Hematopoietic multipotent progenitor cell treated with erythropoietin and hydrocortisone succinate and interleukin-3 and kit ligand, for 8 days (in vitro differentiated cells): ENCODE measurements at places on chromosomes 6 and 20.
A peak's percentile ranks its signal among the peaks of the same experiment; 100 is the strongest.

DNA sequence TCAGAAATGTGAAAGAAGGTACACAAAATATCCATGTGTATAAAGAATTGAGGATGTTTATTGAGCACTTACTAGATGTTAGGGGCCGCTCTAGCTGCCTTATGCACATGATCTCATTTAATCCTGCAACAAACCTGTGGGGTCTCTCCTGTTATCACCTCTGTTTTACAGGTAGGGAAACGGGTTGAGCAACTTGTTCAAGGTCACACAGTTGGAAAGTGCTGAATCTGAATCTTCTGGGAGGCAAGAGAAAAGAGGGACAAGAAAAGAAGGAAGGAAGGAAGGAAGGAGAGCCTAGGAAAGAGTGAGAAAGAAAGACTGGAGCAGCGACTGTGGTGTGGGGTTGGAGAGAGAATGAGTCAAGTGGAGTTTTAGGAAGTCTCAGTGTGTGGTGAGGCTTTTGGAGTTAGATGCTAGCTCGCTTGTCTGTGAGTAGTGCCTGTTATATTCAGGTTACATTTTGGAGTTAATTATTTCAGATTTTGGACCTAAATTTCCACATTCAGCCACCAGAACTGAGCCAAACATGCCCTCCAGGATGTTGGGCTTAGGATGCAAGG is 7.7 kb downstream of the CLPSL1 start:
- no peak for DNase-seq

DNA sequence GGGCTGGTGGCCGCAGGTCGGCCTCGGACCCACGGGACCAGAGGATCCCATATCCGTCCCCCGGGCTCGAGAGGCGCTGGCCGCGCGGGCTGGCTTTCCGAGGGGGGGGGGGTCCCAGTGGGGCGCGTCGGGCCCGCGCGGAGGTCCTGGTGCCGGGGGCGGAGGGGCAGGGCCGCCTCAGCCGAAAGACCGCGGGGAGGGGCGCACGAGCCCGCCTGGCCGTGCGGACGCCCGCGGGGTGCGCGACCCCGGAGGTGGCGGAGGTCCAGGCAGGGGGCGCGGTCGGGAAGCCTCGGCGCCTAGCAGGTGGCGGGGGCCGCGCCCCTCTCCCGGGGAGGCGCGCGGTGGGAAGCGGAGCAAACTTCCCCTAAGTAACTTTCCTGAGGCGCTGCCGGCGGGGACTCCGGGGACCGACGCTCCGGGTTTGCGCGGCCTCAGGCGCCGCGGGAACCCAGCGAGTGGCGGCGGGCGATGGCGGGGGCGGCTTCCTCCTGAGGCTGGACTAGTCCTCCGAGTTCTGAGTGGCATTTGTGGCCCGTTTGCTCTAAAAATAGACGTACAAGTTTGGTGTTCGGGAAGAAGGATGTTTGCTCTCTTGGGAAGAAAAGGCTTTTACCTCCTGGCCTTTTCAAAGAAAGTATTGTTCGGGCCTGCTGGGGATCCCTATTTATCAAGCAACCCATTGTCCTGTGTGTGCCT is 26.5 kb upstream of the BTBD3 start:
- peak; percentile 45 for DNase-seq

DNA sequence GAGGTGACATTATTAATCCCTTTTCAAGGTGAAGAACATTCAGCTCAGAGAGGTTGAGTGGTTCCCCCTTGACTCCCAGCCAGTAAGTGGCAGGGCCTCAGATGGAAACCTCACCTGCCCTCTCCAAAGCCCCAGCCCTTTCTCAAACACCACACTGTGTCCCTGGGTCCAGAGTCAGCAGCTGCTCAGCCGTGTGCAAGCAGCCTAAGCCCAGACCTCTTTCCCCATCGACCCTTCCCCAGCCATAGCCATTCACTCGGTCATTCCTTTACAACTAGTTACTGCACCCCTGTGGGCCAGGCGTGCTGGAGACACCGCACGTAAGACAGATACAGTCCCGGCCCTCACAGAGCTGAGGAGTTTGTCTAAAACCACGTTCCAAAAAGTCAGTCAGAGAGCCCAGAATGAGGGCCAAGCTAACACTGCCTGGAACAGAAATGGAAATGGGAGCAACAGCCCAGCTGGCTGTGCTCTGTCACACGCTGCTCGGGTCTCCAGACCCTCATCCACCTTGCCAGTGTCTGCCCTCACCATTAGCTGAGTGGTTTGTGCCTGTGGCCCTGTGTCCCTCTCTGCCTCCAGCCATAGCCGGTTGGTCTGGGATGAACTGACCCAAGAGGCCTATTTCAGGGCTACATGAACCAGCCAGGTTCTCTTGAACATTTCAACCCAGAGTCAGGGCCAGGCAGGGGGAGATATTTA is 29.6 kb downstream of the ZC3H12D start:
- no peak for DNase-seq

DNA sequence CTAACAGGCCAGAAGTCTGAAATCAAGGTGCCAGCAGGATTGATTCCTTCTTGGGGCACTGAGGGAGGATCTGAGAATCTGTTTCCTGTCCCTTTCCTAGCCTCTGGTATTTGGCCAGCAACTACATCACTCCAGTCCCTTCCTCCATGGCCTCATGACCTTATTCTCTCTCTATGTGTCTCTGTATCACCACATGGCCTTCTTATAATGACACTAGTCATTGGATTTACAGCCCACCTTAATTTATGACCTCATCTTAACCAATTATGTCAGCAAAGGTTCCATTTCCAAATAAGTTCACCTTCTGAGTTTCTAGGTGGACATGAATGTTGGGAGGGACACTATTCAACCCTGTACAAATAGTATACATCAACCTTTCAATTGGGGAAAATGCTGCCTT is 29.3 kb downstream of the SCML4 start:
- DNase-seq: no peak

DNA sequence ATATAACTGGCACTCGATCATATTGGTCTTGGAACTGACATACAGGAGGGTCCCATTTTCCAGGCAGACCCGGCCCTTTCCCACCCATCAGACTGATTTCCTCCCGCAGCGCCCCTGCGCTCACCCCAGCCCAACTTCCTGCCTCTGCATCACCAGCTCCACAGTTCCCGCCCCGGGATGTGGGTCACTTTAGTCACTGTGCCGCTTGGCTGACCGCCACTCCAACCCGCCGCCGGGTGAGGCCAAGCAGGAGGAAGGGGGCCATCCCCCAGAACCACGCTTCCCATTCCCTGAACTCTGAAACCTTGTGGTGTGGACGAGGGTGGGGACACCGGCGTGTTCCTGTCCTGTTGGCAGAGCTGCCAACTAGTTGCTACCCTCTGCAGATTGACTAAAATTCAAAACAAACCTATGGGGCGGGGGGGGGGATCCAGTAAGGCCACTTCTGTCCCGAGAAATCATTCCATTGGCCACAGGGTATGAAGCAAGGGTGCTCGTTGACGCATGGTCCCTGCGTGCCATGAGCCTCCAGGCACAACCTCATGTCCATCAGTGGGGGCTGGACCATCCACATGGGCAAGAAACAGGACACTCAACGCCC is 12.3 kb downstream of the TGM2 start:
- DNase-seq: no peak

GRCh38 chr6:139117734-139118133 is 17.1 kb upstream of the HECA start:
- DNase-seq: no peak

- DNase-seq: no peak
Measured at GRCh38 chr20:17843246-17844132, 125.1 kb downstream of the SNX5 start.

DNA sequence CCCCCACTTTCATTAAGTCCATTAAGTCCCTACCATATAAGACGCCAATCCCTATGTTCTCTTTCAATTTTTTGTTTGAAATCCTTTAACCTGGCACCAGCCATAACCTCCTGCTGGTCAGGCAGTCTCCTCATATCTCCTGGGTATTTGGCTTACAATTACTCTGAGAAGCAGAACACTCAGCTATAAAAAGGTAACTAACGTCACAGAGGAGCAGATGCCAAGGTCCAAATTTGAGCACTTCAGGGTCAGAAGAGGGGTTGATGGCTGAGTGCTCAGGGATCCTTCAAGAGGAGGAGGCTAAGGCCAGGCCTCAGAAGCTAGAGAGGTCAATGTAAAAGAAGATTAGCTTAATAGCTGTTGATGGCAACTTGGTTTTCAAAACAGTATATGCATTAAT is 22.3 kb upstream of the RCAN2 start:
- DNase-seq: no peak

GRCh38 chr6:133644548-133644891 is 244.4 kb upstream of the TCF21 start:
- DNase-seq: no peak

DNA sequence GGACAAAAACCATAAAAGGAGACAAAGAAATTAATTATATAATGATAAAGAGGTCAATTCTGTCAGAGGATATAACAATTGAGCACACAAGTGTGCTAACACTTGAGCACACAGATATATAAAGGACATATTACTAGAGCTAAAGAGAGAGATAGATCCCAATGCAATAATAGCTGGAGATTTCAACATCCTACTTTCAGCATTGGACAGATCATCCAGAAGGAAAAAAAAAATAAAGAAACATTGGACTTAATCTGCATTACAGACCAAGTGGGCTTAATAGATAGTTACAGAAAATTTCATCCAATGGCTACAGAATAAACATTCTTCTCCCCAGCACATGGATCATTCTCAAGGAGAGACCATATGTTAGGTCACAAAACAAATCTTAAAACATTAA is 9.9 kb downstream of the VNN1 start:
- no peak for DNase-seq

DNA sequence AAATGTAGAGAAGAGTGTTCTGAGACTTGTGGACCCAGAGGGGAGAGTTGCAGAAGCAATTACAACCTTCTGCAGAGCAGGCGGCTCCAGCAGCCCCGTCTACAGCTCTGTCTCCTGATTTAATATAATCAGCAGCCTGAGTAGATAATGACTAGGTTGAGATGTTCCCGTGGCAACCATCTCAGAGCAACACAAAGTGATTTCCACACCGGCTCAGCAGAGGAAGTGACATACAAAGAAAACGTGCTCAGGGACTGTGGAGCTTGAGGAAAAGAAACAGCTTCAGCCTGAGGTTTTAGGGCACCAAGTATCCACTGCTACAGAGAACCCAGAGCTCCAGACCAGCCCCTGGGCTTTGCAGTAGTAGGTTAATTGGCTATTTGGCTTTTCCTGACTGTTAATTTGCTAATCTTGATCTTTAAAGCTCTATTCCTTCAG is 136.4 kb downstream of the MTFR2 start:
- peak; percentile 7 for DNase-seq

GRCh38 chr6:117409420-117409819 is 16.3 kb downstream of the ROS1 start:
- DNase-seq: no peak

GRCh38 chr6:170291271-170292110 is 613 bp upstream of the DLL1 start:
- DNase-seq: no peak

DNA sequence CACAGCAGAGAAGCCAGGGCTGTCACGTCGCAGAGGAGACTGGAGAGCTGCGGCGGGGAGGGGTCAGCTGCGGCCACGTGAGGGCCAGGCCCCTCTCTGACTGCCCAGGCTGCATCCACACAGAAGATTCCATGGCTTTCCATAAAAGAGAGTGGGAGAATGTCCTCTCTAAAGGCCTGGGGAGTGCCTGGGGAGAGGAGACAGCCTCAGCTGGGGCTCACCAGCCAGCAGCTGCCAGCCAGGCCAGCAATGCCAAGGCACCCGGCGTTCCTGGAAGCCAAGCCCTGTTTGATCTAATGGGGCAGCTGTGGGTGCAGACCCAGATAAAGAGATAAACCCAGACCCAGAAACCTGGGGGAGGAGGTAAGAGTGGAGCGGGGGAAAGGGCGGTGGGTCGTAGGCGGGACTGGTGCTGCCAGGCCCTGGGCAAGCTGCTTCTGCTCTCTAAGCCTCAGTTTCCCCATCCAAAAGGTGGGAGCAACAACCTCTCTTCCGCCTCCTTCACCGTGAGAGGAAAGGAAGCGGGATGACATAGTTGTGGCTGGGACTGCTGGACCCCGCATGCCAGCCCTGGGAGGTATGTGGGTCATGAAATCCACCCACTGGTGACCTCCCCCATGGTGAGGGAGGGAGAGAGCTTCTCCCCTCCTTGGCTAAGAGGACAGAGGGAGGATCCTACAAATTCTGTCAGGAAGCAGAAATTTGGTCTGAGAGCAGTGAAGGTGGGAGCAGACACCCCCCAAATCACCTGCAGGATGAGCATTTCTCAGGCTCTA is 3.1 kb upstream of the OSBPL2 start:
- DNase-seq: peak; percentile 96

DNA sequence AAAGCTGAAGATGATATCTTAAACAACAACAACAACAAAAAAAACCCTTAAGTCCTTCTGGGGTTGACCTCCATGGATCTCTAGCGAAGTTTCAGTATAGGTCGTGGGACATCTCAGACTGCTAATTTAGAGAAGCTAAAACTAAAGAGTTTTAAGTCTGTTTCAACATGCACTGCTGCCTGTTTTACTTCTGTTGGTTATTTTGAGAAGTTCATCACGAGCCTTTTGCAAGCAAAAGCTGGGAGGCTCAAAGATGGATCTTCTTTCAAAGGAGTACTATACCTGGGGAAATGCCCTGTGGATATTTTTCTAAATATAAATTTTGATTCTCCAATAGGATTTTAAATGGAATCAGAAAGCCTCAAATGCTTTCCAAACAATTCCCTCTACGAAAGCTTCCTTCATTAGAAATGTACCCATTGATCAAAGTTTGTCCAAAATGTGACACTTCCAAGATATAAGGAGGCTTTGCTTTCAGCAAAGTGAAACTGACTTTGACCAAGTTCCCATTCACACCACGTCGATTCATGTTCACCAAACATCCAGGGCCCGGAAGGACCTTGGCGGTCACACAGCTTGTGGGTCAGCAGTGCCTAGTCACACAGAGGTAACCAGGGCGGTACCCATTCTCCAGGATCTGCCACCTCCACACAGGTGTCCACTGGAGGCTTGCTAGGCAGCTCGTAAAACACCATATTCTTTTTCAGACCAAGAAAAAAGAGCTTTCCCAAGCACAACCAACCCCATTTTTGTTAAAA is 94.7 kb upstream of the QKI start:
- no peak for DNase-seq

DNA sequence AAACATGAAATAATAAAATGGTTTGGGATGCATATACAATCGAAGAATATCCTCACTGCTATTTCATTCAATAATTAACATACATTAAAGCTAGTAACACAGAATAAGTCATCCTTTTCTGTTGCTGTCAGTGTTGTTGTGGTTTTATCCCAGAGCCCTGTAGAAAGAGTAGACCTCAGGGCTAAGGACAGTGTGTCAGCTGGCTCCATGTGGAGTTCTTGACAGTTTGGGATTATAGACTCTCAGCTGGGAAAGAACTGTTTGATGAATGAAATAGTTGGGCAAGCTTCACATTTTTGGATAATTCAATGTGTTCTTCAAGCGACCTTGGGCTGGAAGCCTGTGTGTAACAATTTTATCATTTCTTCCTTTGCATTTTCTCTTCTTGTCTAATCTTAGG is 10.1 kb downstream of the UTRN start:
- no peak for DNase-seq

DNA sequence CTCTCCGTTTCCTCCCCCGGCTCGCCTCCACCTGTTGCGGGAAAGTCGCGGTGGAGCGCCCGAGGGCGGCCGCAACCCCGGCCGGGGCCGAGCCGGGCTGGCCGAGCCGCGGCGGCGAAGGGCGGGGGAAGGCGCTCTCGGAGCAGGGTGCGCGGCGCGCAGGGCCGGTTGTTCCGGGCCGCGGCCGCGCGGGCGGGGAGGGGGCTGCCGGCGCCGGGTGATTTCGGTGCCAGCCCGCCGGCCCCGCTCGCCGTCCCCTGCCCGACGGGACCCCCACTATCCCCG is 235 bp downstream of the MAP7 start:
- DNase-seq: no peak
